T-helper 2 cell (primary cell): ENCODE measurements at places on chromosomes 7 and 10.

DNA sequence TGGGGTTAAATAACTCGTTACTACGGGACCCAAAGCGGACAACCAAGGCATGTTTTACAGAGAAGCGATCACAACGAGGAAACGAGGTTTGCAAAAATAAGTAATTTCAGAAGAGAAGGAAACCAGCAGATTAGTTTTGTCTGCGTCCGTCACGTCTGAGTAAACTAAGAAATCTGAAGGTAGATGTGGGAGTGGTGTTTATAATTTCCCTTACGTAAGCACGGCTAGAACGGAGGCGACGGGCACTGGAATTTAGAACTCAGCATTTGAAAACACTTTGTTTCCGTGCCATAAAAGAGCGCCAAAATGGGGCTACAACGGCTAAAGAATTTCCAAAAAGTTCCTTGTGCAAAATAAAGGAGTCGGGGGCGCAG, 718 bp upstream of the UMAD1 start:
- no peak for DNase-seq

DNA sequence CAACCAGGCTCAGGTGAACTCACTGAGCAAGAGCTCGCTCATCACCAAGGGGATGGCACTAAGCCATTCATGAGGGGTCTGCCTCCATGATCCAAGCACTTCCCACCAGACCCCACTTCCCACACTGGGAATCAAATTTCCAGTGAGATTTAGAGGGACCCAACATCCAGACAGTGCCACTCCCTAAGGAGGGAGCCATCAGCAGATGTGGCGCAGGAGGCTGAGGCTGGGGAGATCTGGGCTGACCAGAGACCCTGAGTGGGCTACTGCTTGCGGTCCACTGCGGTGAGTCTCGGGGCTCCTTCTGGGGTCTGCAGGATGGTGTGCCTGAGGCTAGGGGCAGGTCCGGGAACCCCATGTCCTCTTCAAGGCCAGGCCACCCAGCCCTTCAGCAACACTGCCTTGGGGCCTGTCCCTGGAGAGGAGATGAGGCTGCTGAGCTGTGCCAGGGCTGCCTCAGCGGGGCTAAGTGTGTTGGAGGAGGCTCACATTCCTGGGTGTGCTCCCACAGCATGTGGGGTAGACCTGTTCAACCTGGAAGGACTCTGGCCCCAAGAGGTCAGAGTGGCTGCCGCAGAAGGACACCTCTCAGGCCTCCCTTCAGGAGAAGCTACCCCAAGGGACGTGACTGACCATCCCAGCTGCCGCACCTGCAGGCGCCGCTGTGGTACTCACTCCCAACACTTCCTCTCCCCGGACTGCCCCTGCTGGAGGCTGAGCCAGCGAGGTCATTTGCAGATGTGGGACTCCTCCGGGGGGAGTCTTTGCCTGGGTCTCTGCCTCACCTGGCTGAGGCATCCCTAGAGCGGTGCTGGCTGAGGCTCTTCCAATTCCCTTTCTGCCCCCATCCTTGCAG, 22.3 kb upstream of the PCBD1 start:
- no peak for DNase-seq

DNA sequence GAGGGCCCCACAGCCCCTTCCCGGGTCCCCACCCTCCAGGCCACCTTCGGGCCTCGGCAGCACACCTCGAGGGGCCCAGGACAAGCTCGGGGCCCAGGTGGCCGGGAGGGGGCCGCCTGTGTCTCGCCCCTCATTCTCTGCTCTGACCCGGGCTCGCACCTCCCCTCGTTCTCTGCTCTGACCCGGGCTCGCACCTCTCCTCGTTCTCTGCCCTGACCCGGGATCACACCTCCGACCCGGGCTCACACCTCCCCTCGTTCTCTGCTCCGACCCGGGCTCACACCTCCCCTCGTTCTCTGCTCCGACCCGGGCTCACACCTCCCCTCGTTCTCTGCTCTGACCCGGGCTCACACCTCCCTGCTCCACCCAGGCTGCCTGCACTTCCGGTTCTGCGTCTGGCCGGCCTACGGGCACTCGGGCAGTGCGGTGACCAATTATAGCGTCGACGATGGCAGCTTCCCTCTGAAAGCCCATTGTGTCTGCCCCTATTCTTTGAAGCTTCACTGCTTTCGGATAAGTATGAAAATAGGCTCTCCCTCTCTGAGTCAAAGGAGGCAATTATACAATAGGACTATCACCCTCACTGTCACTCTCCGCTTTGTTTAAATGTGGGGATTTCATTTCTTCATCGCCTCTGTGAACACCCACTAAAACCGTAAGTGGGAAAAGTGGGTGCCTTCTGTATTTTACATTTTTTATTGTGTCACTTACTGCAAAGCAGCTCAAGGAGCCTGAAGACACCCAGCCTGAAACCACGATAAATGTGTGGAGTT, 457.4 kb downstream of the DNAJB6 start:
- DNase-seq, result no peak

DNA sequence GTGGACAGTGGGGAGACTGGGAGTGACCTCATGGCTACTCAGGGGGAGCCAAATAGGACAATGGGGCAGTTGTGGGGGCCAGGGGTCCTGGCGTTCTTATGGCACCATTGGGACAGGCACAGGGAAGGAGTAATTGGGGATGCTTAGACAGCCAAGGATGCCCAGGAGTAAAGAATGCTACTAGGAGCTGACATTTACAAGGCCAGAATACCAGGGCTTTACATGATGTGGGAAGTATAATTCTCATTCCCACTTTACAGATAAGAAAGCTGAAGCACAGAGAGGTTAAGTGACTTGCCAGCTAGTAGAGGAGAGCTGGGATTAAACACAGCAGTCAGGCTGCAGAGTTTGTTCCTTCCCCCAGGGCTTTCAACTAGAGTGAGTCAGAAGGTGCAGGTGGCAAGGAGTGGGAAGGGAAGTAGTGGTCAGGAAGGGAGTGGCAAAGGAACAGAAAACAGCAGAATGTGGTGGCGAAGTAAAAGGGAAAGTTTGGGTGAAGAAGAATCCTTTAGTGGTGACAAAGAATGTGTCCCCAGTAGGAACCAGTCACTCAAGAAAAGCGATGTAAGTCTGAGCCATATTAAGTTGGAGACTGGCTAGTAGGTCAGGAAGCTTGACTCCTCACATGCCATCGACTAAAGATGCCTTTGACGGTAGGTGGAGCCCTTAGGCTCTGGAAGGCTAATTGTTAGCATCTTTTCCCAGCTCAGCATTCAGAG, 32.8 kb downstream of the CPVL start:
- DNase-seq, result no peak

GRCh38 chr10:99370993-99371392, 41.8 kb downstream of the CNNM1 start:
- DNase-seq, result no peak

- no peak for DNase-seq
Observed at GRCh38 chr7:116614499-116615262, 57.3 kb upstream of the MET start.

DNA sequence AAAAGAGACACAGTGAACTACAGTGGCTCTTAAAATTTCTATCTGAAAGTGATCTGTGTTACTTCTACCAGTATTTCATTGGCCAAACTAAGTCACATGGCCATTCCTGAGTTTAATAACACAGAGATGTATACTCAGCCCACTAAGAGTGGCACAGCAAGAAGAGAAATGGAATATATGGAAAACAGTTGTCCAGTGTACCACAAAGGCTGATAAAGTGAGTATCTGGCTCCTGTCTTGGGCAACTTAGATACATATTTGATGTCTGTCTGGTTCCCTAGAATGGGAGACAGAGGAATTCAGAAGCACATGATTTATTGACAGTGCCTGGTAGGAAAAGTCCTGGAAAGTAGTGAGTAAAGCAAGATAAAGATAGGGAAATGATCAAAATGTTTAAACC, 10.1 kb upstream of the PON1 start:
- DNase-seq, result no peak

GRCh38 chr7:74452748-74453321, 871 bp upstream of the GTF2IRD1 start:
- DNase-seq, result no peak

GRCh38 chr7:132279718-132280117, 296.6 kb downstream of the PLXNA4 start:
- no peak for DNase-seq

DNA sequence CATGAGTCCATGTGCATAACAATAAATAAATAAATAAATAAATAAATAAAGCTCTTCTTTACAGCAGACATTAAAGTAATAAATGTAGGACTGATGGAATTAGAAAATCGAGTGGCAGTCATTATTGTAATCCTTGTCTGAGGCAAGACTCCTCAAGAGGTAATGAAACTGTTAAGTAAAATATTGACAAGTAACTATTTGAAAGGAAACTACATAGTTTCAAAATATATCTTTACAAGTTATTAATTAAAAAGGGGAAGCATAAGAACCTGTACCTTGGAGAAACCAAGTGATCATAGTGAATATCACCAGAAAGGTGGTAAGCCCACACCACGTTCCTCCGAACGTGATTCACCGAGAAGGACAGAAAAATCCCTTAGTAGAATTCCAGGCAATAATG, 285.6 kb upstream of the SORCS1 start:
- DNase-seq, result no peak

- no peak for DNase-seq
Observed at GRCh38 chr7:24777806-24778205, 20.5 kb upstream of the GSDME start.

GRCh38 chr7:2063563-2064260, 169.0 kb downstream of the MAD1L1 start:
- DNase-seq, result no peak

DNA sequence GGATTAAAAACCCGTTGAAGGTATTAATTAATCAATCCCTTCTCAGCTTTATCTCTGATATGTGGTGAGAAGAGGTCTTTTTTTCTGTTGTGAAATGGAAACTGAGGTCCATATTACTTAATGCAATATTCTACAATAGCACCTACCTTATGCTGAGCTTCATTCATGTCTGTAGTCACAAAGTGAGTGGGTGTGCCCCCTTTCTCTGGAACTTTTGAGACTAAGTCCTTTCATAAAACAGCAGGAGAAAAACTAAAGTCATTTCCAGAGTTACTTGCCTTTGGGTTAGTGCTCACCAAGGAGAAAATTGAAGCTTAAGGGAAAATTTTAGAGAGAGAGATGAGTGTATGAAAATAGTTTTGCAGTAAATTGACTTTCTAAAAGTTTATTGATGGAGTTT, 61.2 kb downstream of the EXOC4 start:
- no peak for DNase-seq

DNA sequence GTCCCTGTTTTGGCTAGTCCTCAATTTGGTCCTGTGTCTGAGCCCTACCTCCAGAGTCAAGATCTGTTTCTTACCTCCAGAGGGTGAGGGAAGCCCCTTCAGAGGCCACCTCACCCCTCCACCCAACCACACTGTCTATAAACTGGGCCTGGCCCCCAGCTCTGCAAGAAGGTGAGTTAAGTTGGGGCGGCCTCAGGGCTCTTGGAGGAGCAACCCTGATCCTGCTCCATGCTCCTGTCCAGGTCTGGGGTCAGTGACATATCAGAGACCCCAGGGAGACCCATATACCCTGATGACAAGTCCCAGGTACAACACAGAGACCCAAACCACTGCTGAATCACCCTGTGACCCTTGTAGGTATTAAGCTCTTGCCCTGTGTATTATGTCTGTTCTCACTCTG, 69.5 kb downstream of the MYL10 start:
- DNase-seq, result no peak

GRCh38 chr7:98200364-98200763, 10.9 kb upstream of the BHLHA15 start:
- DNase-seq, result no peak

DNA sequence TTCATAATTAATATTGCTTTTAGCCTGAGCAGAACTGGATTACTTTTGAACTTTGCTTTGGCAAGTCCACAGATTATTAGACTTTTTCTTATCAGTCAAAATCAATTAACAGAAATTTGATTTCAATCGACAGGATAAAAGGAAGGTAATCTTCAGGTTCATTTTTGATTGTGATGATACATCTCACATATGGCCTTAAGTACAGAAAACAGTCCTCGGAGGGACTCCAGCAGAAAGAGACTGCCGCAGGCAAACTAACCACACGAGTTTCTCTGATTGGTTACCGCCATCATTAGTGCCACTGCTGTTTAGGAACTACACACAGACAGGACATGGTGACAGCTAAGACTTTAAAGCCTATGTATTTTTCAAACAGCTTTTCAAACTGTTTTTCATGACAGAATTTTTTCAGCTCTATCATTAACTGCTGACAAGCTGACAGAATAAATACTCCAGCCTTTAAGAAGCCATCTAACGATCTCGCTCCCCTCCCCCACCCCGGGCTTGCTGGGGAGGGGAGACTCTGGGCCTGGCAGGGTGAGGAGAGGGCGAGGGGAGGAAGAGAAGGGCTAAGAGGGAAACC, 668.2 kb downstream of the KCNMA1 start:
- no peak for DNase-seq

DNA sequence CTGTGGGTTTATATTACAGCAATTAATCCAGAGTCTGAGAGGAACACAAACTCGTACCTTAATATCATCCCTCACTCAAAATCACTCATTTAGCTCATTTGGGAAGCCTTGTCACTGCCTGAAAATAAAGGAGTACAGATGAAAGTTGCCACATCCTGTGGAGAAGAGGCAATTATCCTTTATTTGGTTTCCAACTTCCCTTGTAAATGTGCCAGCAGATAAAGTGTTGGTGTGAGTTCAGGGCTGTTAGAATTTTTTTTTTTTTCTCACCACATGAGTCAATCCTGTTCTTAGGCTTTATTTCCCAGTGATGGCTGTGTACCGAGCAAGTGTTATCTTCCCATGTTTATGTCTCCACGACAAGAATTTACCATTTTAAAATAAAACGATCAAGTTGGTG, 99.0 kb upstream of the SMIM30 start:
- DNase-seq, result no peak

DNA sequence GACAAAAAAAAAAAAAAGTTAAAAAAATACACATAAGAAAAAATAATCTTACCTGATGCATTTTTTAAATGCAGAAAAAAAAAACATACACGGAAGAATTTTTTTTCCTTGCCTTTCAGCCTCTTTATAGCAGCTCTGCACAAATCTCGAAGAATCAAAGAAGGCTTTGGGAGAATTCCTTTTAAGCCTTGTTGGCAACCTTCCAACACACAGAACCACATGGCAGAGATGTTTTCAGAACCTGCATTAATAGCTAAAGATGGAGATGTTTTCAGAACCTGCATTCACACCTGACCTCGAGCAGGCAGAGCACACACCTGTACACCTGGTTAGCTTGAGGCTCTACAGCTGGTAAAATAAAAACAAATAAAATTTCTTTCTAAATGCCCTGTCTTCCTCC, 65.6 kb downstream of the DOCK4 start:
- no peak for DNase-seq

DNA sequence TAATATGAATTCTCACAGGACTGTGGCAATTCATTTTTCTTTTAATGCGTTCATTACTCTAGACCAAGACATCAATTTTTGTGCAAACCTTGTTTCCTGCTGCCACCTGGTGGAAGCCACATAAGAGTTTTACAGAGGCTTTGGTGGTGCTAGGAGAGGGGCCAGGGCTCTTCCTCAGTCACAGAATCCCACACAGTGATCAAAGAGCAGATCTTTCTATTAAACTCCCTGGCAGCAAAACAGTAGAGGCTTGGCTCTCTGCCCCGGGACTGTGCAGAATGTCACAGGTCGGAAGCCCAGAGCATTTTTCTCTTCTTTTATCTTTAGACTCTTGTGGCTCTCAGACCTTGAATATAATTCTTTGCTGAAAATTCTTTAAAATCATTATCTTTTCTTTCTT, 506.4 kb upstream of the C7orf33 start:
- DNase-seq, result no peak
